ENCODE measurements at places on chromosomes 7 and 10. TPM values are rescaled to one million over a fixed set of nuclear protein-coding genes. Genes with fewer than 3 reads are reported as not detected.

R3HCC1L gene
- total RNA-seq, result 9.2 TPM

PPP1R17 gene
- total RNA-seq, result not detected

CYP17A1 gene
- total RNA-seq, result not detected

TMEM184A gene
- 2.2 TPM for total RNA-seq

DNAJC9 gene
- total RNA-seq, result 96.4 TPM

MEPCE gene
- total RNA-seq, result 26.5 TPM

CPEB3 gene
- 0.58 TPM for total RNA-seq

LRRC61 gene
- 45.4 TPM for total RNA-seq

FXYD4 gene
- not detected for total RNA-seq

IMPDH1 gene
- 64.3 TPM for total RNA-seq

EN2 gene
- total RNA-seq, result not detected

CDC14C gene
- 0.06 TPM for total RNA-seq

GPC2 gene
- total RNA-seq, result 4.1 TPM

CYP51A1 gene
- total RNA-seq, result 149 TPM

TCAF2 gene
- total RNA-seq, result 0.07 TPM

CLCN1 gene
- total RNA-seq, result not detected

MGMT gene
- total RNA-seq, result 19.7 TPM

SLC13A1 gene
- not detected for total RNA-seq

SYCE1 gene
- not detected for total RNA-seq

UPP1 gene
- 35.6 TPM for total RNA-seq

NEUROD6 gene
- not detected for total RNA-seq

OPALIN gene
- not detected for total RNA-seq

GNAT3 gene
- total RNA-seq, result not detected

TIMM23 gene
- 98.7 TPM for total RNA-seq

MICALL2 gene
- 8.1 TPM for total RNA-seq

SFXN2 gene
- 18.9 TPM for total RNA-seq

MOGAT3 gene
- not detected for total RNA-seq

PON1 gene
- not detected for total RNA-seq

NODAL gene
- not detected for total RNA-seq

EPHA1 gene
- total RNA-seq, result 14.4 TPM

KAZALD1 gene
- total RNA-seq, result 4.5 TPM

RADIL gene
- 2.4 TPM for total RNA-seq

CARD11 gene
- total RNA-seq, result 22.9 TPM

PTTG1IP2 gene
- not detected for total RNA-seq

COBL gene
- total RNA-seq, result 6.6 TPM

NPSR1 gene
- total RNA-seq, result not detected

ADAM12 gene
- total RNA-seq, result 4.3 TPM

ARHGEF5 gene
- 34.5 TPM for total RNA-seq

MYOZ1 gene
- 1.1 TPM for total RNA-seq

GCK gene
- 2.2 TPM for total RNA-seq

DUSP5 gene
- total RNA-seq, result 76.2 TPM

HMX2 gene
- total RNA-seq, result not detected

NOLC1 gene
- total RNA-seq, result 130 TPM

TRPV5 gene
- total RNA-seq, result not detected

MGAM2 gene
- total RNA-seq, result not detected

ENTPD7 gene
- 20.3 TPM for total RNA-seq

CALD1 gene
- total RNA-seq, result 140 TPM

VPS37D gene
- total RNA-seq, result 12.2 TPM

TRIP6 gene
- total RNA-seq, result 112 TPM

MALRD1 gene
- 0.06 TPM for total RNA-seq

All from epithelial cell of proximal tubule (primary cell).